ENCODE measurements at places on chromosomes 3 and 15.

GRCh38 chr3:177337541-177338331 is 140.5 kb upstream of the TBL1XR1 start:
- DNase-seq = no peak

- DNase-seq = no peak
These were observed 8.8 kb downstream of the RPL39L start for GRCh38 chr3:187130346-187131066.

DNA sequence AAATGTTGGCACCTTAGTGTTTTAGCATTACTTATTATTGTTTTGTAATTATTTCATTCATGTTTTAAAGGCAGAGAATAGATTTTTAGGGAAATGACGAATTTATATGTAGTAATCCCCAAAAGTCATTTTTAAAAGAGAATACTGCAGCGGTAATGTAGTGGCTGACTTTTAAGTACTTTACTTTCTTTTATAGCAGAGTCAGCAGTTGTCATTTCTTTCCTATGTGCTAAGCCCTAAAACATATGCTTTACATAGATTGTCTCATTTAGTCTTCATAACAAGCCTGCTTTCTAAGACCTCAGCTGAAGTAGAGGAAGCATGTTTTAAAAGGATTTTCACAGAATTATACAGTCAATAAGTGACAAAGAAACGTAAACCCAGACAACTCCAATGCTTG is 102.1 kb upstream of the PEX5L start:
- no peak for DNase-seq

- no peak for DNase-seq
These were observed 190.4 kb downstream of the FOXP1 start for GRCh38 chr3:71393093-71393492.

DNA sequence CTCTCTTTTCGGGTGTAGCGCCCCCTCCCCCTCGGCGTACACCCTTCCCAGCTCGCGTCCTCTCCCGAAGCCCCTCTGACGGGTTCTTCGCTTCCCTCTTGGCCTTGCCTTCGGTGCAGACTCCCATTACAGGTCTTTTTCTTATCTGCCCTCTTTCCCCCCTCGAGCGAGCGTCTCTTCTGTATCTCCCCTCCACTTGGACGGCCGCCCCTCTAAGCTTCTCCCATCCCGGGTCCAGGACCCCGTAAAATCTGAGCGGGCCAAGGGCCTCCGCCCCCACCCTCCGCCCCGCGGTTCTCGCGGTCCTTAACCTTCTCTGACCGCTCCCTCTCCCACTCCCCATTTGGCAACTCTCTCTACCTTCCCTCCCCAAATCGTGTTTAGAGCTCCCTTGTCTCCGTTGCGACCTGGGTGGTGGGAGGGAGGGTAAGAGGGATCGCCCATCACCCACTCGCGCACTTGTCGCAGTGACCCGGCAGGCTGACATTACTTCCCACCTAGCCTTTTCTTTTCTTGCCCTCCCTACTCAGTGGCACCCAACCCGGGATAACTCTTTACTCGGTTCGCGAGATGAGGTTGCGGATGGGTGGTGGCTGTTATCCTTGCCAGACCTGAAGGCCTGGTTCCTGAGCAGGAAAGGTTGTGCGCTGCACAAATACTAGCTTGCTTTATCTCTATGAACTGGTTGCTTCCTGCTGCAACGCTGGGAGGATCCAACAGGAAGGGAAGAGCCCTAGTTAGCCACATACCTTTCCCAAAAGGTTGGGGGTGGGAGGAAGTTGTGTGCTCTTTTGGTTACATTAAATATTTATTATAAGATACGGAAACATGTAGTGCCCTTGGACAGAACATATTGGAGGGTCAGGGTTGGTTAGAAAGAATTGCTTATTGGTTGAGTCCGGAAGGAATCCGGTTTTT is 922 bp downstream of the RAB11A start:
- DNase-seq = peak; percentile 77

GRCh38 chr3:29649815-29650547 is 369.1 kb downstream of the RBMS3 start:
- DNase-seq = peak; percentile 55

- DNase-seq = no peak
These were observed 11.7 kb downstream of the ISG20 start for GRCh38 chr15:88650556-88650955.

GRCh38 chr3:184259396-184259877 is 1.9 kb downstream of the CAMK2N2 start:
- DNase-seq = no peak

DNA sequence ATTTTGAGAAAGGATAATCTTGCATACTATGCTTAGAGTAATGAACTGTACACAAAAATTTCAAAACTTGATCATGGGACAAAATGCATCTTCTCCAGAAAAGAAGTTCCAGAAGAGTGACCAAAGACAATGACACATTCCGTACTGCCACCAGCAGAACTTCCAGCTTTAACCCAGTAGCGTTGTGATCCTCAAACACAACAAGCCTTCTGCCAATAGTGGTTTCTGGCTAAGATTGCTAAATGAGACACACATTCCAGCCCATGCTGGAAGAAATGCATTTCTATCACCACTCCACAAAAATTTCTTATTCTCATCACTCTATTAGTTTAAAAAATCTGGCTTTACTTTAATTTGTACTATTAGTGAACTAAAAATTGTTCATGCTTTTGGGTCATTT is 334.9 kb downstream of the TBC1D5 start:
- no peak for DNase-seq

DNA sequence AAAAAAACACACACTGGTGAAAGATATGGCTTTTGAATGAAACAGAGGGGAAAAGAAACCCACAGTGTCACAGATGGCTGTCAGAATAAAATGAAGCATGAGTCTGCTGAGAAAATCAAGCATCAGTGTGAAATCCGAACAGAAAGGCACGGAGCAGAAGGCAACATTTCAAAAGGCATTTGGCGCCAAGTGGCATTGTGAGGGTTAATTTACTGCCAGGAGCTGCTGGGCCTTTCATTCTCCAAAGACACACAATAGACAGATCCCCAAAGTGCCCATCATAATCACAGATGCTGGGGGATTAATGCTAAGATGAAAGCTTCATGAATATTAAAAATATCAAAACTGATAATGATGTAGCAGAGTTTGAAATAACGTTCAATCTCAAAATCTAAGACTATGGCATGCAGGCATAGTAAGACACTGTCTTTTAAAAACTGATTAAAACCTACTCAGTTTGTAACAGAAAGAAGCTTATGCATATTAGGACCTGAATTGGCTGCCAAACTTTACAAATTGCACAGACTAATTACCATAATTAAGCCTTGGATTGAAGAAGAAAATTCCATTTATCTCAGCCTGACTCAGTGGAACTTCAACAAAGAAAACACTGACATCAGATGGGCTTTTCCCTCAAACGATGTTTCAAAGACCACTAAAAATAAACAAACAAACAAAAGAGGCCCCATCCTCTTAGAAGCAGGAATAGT is 589.2 kb downstream of the ROBO1 start:
- DNase-seq = no peak

- no peak for DNase-seq
These were observed 59.2 kb upstream of the IL12A start for GRCh38 chr3:159929171-159930141.

- peak; percentile 47 for DNase-seq
These were observed 259.8 kb downstream of the FAM43A start for GRCh38 chr3:194945508-194945907.

- no peak for DNase-seq
These were observed 95.8 kb upstream of the IL12A start for GRCh38 chr3:159892801-159893200.

DNA sequence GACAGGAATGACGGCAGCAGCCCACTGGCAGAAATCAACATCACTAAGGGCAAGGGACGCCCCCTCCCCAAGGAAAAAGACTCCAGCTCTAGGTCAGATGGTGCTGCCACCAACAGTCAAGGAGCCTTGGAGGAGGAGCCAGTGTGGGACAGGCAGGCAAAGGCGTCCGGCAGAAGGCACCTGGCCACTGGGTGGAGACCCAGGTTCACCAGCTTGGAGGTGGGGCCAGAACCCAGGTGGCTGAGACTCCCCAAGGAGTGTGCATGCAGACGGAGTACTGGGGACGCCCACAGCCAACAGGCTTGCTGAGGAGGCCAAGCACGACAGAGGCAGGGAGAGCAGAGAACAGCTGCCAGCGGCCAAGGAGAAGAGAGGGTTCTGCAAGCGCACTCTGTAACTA is 35.2 kb downstream of the PTPN23 start:
- DNase-seq = peak; percentile 59

DNA sequence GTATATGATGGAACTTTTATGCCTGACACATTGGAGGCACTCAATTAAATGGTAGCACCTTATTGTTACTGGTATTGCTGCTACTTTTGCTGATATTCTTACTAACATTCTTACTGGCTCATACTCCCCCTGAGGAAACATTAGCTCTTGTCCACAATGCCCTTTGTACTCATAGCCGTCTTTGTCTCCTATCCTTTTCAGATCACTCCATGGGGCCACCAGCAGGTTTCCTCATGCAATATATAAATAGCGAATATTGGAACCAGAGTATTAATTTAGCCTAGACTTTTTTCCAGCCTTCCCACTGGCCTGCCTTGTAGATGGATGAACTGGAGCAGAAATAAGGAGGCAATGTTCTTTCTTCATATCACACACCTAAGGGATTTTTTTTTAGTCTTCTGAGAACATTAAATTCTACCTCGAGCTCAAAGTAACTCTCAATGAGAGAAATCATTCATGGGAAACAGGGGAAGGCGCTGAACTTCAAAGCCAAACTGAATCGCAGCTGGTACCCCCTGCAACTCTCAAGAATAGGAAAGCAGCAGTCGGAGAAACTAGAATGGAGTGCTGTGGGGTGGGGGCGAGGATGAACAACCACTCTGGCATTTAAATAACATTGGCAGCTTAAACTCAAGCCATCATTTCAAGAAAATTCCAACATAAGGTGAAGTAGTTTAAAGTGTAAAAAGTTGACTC is 300.3 kb downstream of the TAFA4 start:
- no peak for DNase-seq

DNA sequence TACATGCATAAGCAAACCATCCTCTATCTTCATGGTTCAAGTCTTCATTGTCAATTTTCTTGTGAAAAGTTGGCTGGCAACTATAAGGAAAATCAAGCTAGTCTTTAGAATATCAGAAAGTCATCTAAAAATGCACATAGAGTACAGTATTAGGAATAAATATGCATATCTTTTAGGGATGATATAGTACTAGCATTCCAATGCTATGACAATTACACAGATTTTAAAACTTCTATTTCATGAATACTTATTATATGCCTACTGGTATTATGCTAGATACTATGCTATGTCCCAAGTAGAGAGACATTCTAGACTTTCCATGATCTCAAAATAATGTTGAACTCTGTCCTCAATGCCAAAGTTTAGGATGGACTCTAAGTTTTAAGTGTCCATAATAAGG is 81.3 kb upstream of the NAALADL2 start:
- no peak for DNase-seq

DNA sequence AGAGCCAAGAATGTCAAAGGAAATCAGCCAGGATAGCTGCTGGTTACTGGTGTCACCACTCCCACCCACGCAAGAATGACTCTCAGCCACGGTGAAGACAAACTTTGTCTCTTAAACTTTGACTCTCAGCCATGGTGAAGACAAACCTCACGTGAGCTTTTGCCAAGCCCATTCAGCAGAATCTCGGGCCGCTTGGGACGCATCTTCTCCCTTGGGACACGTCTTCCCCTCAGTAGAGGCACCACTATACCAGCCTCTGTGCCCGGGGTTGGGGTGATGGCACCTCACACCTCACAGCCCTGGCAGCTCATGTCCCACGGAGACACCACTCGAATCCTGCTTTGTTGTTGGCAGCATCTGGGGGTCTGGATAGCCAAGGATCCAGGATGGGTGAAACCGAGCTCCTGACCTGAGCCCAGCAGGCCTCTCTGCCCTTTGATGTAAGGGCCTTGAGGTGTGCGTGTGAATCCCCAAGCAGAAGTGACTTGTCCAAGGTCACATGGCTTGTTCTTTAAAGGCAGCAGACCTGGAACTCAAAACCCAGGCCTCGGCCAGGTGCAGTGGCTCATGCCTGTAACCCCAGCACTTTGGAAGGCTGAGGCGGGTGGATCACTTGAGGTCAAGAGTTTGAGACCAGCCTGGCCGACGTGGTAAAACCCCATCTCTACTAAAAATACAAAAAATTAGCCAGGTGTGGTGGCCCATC is 21.8 kb downstream of the RBPMS2 start:
- DNase-seq = no peak

GRCh38 chr15:59400103-59400813 is 27.6 kb upstream of the MYO1E start:
- DNase-seq = no peak

- no peak for DNase-seq
These were observed 35.5 kb downstream of the TMEM212 start for GRCh38 chr3:171878461-171879225.

GRCh38 chr3:170149016-170149415 is 32.5 kb downstream of the PHC3 start:
- DNase-seq = no peak

- peak; percentile 89 for DNase-seq
These were observed 10.1 kb downstream of the SCN10A start for GRCh38 chr3:38805765-38806386.

DNA sequence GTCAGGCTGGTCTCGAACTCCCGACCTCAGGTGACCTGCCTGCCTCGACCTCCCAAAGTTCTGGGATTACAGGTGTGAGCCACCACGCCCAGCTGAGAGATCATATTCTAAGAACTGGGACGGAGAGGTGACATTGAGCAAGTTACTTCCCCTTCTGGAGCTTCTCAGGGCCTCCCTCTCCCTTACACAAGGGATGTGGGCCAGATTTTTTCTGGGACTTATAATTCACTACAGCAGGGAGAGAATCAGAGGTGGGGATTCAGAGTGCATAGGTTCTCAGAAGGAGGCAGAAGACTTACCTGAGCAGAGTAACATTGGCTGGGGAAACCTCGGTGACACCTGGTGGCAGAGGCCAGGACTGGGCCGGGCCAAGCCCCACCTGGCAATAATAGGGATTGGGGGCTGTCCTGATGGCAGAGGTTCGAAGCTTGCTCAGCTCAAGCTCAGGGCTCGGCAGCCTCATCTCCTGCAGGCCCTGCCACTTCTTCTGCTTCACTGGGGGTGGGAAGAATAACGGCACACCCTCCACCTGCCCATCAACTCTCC is 6.8 kb downstream of the LTK start:
- DNase-seq = no peak

GRCh38 chr3:134974624-134975023 is 179.6 kb downstream of the EPHB1 start:
- peak; percentile 46 for DNase-seq

- DNase-seq = no peak
These were observed 3.1 kb upstream of the TMCO5A start for GRCh38 chr15:37931321-37931720.

GRCh38 chr3:131843174-131843573 is 191.6 kb downstream of the CPNE4 start:
- DNase-seq = no peak

GRCh38 chr3:152474585-152474984 is 205.9 kb downstream of the MBNL1 start:
- peak; percentile 52 for DNase-seq

Data from islet precursor cell (in vitro differentiated cells).